ENCODE measurements at places on chromosomes 7 and 10.

DNA sequence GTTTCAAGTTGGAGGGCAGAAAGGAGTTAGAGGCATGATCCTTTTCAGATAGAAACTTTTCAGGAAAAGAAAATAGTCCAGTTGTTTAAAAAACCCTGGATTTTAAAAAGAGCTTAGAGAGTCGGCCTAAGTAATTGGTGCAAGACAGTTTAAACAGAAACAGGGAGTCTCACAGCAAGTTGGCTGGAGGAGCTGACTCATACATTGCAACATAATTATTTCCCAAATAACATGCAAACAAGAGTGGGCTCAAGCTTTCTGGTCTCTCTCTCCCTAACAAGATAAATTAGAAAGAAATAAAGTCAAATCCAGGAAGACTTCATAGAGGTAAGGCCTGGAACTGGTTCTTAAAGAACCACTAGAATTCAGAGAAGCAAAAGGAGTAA is 100.3 kb upstream of the AGBL3 start:
- no peak for DNase-seq

- no peak for DNase-seq
Measured at GRCh38 chr7:66503551-66504031, 125.1 kb upstream of the KCTD7 start.

- no peak for DNase-seq
Measured at GRCh38 chr7:135858379-135858778, 109.8 kb upstream of the FAM180A start.

DNA sequence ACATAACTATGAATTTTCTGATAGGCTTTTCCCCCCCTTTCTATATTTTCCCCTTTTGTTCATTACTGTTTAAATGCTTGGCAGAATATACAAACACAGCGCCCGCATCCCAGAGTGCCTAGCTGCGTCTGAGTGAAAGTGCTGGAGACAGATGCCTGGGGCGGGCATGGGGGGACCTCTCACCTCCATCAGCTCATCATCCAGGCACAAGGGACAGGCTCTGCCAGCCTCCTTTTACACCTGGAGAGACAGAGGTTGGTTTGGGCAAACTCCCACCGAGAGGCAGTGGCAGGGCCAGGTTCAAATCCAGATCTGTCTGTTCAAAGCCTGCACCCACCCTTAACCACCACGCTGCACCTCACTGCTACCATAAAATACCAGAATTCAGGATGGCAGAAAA is 104.5 kb downstream of the FAM53B start:
- DNase-seq: no peak

GRCh38 chr10:55212051-55212450 is 411.0 kb upstream of the PCDH15 start:
- no peak for DNase-seq

- no peak for DNase-seq
Measured at GRCh38 chr7:148483515-148484308, 106.9 kb upstream of the C7orf33 start.

GRCh38 chr7:58086871-58087535 is 637.0 kb downstream of the ZNF716 start:
- no peak for DNase-seq

DNA sequence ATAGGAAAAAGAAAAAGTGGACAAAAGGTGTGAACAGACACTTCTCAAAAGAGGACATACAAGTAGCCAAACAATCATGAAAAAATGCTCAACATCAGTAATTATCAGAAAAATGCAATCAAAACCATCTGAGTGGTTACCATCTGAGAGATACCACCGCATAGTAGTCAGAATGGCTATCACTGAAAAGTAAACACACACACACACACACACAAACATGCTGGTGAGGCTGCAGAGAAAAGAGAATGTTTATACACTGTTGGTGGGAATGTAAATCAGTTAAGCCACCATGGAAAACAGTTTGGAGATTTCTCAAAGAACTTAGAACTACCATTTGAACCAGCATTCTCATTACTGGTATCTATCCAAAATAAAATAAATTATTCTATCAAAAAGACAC is 145.7 kb downstream of the CYP26A1 start:
- DNase-seq: no peak

GRCh38 chr10:128708182-128708581 is 582.0 kb upstream of the MKI67 start:
- no peak for DNase-seq

GRCh38 chr7:7425321-7425720 is 110.4 kb downstream of the COL28A1 start:
- no peak for DNase-seq

DNA sequence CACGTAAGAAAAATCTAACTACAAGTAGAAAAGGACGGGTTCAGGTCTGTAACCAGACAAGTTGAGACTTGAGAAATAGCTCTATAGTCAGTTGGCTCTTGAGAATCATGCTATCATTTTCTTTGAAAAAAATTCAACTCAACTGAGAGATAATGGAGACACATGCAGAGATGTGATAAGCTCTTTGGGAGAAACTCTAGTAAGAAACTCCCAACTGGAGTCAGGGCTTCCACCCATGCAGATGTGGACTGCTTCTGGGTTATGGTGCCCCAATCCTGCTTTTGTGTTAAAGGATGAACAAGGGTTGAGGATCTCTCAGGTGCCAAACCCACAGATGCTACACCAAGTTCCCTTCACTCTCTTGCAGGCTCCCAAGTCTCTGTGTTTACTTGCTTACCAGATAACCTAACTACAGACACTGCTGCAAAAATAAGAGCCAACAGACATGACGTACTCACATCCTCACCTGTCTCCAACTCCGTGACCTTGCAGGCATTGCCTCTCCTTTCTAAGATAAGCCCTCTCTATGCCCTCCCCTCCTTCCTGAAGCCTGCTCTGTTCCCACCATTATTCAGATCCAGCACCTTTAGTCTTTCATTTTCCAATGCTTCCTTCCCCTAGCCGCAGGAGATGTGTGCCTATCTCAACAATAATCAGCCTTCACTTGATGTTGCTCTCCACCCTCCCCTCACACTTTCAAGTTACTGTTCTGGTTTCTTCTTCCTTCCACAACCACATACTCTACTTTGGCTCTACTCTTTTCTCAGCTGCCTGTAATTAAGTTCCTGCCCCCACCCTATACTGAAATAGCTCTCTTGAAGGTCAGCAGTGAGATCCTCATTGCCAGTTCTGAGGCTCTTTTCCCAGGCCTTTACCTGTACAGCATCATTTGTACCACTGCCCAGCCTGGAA is 130.0 kb downstream of the ICA1 start:
- DNase-seq: no peak

DNA sequence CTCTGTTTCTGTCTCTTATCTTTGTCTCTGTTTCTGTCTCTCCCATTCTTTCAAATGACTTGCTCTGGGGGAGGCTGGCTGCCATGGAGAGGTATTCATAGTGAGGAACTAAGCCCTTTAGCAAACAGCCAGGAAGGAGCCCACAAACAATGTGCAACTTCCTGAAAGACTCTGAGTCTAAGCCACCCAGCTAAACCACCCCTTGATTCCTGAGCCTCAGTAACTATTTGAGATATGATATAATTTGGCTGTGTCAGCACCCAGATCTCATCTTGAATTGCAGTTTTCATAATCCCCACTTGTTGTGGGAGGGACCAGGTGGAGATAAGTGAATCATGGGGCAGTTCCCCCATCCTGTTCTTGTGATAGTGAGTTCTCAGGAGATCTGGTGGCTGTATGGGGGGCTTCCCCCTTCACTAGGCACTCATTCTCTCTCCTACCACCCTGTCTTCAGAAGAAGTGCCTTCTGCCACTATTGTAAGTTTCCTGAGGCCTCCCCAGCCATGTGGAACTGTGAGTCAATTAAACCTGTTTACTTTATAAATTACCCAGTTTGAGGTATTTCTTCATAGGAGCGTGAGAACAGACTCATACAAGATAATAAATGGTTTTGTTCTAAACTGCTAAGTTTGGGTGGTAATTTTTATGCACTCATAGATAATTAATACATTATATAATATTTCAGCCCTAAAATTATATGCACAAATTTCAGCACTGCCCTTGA is 121.2 kb upstream of the FOXP2 start:
- no peak for DNase-seq

DNA sequence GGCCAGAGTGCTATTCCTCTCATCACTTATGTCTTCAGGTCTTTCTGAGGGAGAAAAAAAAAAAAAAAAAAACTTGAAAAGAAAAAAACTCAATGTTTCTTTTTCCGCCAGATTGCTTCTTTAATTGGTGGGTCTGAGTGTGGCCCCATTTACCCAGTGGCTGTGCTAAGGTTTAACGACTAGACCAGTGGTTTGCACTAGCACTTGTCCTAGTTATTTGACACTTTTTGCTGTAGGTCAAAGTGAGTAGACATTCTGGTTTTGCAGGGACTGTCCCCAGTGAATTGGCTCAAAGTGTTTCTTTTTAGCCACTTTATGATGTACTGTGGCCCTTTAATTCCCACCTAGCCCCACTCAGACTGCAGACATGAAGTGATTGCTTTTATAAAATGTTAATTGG is 273.3 kb downstream of the PTEN start:
- no peak for DNase-seq

DNA sequence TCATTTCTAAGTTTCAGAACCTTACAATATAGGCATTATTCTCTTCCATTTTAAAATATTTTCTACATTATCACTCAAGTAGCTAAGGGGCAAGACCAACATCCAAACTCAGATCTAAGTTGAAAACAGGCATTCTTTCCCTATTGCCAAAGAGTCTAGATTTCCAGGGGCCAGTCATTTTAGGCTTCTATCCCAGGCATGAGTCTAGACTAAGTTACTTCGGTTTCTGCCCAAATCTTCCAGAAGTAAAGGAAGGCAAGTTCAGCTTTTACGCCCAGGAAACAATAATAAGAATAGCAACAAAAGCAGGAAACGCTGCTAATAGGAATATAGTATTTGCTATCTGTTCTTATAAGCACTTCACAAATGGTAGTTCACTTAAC is 189.9 kb downstream of the DGKI start:
- no peak for DNase-seq

DNA sequence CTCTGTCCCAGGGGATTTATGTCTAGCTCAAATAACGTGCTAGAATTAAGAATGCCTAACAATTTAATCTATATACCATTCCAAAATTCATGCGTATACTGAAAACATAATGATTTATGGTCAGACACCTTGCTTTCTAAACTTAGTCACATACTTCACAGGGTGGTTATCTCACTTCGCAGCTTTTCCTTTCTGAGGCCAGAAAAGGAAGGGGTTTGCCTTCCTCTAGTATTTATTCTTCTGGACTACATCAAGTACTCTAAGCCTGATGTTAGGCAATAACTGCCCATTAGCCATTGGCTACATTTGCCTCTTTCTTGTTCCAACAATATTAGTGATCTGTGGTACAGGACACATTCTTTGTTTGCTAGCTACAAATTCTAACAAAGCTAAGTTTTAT is 72.6 kb upstream of the FHIP2A start:
- no peak for DNase-seq

DNA sequence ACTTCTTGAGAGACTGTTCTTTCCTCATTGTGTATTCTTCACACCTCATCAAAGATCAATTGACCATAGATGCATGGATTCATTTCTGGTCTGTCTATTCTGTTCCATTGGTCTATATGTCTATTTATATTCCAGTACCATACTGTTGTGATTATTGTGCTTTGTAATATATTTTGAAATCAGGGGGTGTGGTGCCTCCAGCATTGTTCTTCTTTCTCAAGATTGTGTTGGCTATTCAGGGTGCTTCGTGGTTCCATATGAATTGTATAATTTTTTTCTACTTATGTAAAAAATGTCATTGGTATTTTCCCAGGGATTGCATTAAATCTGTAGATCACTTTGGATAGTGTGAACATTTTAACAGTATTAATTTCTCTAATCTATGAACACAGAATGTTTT is 106.5 kb downstream of the EPC1 start:
- no peak for DNase-seq

GRCh38 chr10:91210435-91210834 is 10.0 kb upstream of the PCGF5 start:
- no peak for DNase-seq

GRCh38 chr7:69818636-69819332 is 220.5 kb downstream of the AUTS2 start:
- DNase-seq: no peak

- no peak for DNase-seq
Measured at GRCh38 chr7:135117096-135117495, 30.8 kb upstream of the TMEM140 start.

DNA sequence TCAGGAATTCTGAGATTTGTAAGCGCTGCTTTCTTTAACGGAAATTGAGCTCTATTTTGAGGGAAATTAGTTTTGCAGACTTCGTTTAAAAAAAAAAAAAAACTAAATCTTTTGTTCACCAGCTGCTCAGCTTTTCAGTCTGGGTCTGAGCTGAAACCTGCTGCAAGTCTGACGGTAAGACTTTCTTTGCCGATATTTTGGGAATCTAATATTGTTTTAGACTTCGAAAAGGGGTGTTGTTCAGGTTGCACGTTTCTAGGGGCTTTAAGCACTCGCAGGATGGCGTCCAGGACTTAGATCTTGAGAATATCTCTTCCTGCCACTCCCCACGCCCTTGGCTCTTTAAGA is 1.8 kb upstream of the MEOX2 start:
- no peak for DNase-seq

DNA sequence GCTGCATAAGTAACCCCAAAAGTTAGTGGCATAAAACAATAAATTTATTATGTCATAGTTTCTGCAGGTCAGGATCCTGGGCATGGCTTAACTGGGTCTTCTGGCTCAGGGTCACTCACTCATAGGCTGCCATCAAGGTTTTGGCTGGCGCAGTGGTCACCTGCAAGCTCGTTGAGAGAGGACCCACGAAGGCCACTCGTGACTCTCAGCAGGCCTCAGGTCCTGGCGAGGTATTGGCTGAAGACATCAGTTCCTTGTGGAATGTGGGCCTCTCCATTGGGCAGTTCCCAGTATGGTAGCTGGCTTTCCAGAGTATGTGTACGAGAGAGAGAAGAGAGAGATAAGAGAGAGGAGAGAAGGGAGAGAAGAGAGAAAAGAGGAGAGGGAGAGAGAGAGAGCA is 138.3 kb upstream of the KLF14 start:
- DNase-seq: no peak

GRCh38 chr7:43879477-43879876 is 10.2 kb upstream of the MRPS24 start:
- no peak for DNase-seq

DNA sequence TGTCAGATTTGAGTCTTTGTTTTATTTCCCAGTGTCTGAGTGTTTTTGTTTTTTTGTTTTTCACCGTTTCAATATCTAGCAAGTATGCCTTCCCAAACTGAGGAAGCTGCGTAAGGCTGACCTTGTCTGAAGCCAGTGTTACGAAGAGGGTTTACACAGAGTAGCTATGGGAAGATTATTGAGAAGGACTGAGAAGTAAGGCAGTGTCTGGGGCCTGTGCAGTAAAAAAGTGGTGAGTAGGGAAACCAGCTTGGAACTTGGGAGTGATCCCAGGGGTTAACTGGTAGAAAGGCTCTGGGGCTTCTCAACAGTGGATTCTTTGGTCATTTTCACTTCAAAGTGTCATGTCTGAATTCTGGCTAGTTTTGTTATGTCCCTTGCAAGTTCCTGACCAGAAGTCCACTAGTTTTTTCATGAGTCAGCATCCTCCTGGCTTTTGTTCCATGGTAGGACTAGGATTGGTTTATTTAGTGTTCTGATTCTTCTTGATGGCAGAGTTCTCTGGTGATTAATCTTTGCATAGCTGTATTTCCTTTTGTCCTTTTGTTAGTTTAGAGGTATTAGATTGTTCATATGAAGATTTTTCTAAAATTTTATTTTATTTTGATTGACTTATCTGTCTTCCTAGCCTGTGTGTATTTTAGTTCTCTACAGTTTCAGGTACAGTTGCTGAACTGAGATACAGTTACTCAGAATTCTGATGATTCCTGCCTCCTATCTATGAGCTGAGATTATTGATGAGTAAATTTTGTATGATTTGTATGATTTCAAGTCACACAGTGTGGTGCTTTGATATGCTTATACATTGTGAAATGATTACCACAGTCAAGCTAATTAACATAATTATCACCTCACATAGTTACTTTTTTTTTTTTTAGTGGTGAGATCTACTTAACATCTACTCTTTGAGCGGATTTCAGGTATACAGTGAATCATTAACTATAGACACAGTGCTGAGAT is 19.0 kb downstream of the GARS1 start:
- no peak for DNase-seq
